ENCODE measurements at places on chromosomes 16 and 17. TPM values are rescaled to one million over a fixed set of nuclear protein-coding genes. Genes with fewer than 3 reads are reported as not detected.

DNA sequence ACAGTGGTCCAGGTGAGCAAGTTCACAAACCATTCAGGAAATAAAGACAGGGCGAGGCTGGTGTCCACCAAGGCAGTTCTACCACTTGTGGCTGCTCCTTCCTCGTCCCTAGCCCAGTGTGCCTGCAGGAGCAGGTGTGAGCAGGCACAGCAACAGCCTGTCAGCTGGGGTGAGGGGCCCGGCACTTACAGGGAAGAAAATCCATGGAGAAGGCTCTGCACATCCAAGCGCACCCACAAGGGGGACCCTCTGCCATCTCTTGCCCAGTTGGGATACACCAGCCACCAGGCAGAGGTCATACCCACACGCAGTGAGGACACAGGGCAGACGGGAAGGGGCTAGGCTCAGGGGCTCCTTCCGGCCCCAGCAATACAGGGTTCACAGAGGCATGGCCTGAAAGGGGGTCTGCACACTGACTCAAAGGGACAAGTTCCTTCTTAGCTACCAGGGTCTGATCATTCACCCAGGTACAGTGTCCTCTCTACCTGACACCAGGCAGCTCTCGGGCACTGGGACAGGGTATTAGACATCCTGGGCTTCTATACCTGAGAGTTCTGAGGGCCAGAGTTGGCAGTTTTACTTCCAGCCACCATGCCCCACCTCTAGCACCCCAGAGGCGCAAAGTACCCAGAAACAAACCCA lies 27.0 kb downstream of the CDIP1 start:
- DNase-seq, result peak; percentile 71

GRCh38 chr17:13008461-13008860 lies 9.4 kb downstream of the ELAC2 start:
- DNase-seq, result no peak

DNA sequence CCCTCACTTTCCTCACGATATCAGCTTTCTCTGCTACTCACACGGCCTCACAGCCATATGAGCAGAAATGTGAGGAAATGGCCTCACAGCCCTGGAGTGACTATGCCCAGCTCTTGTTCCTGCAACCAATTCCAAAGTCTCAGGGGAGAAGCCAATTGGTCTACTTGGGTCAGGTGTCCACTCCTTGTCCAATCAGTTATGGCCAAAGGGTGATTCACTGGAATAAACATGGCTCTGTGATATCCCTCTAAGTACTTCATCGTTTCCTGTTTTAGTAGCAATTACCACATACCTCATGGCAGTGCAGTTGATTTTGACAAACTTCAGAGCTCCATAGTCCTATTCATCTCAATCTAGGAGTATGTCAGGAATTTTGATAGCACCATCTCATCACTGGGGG lies 195.4 kb downstream of the KATNIP start:
- no peak for DNase-seq

Gene NPIPA8
- not detected for total RNA-seq

GRCh38 chr17:76500074-76500746 lies 1.0 kb downstream of the RHBDF2 start:
- DNase-seq, result no peak

Gene KRT31
- not detected for total RNA-seq

DNA sequence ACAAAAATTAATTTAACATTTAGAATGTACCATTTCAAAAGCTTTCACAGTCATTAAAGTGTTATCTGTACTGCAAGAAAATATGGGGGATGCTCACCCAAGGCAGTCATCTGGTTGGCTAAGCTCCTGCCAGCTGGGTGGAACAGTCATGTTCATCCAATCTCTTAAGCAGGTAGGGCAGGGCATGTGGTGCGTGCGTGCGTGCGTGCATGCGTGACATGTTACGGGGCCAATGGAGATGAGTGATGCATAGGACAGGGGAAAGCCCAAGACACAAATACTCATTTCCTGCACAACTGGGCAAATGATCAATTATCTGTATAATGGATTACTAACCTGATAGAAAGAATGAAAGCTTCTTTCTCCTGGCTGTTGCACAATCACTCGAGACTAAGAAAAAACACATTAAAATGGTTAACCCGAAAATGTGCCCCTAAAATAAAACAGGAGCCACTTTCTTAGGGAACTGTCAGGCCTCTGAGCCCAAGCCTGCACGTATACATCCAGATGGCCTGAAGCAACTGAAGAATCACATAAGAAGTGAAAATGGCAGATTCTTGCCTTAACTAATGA lies 104.4 kb downstream of the MYO1D start:
- DNase-seq, result no peak

DNA sequence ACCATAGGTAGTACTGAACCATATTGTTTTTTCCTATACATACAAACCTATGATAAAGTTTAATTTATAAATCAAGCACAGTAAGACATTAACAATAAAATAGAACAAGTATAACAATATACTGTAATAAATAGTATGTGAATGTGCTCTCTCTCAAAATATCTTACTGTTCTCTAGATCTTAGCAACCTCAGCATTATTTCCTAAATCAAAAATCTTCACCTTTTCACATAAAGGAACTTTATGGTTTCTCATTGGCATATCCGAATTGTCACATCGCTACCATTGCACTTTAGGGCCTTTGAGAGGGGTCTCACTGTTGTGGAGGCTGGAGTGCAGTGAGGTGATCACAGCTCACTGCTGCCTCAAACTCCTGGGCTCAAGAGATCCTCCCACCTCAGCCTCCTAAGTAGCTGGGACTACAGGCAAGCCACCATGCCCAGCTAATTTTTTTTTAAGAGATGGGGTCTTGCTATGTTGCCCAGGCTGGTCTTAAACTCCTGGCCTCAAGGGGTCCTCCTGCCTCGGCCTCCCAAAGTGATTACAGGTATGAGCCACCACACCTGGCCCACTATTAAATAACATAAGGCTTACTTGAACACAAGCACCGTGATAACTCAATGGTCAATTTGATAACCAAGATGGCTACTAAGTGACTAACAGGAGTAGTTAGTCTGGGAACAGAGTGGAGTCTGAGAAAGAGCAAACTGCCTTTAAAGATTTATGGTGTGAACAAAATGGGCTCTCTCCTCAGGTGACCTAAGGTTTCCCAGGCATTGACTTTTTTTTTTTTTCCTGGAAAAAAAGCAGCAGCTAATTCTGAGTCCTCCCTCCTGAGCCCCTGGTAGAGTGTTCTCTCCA lies 2.9 kb upstream of the TMEM97 start:
- no peak for DNase-seq

Gene ANKFN1
- total RNA-seq, result not detected

GRCh38 chr17:49341356-49341755 lies 20.7 kb downstream of the ZNF652 start:
- DNase-seq, result no peak

DNA sequence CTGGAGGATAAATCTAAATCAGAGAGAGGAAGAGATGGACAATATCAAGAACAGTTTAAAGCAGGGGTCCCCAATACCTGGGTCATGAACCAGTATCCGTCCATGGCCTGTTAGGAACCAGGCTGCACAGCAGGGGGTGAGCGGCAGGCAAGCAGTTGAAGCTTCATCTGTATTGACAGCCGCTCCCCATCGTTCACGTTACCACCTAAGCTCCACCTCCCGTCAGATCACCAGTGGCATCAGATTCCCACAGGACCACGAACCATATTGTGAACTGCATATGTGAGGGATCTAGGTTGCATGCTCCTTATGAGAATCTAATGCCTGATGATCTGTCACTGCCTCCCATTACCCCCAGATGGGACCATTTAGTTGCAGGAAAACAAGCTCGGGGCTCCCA lies 226.5 kb downstream of the SLC39A11 start:
- DNase-seq, result no peak

DNA sequence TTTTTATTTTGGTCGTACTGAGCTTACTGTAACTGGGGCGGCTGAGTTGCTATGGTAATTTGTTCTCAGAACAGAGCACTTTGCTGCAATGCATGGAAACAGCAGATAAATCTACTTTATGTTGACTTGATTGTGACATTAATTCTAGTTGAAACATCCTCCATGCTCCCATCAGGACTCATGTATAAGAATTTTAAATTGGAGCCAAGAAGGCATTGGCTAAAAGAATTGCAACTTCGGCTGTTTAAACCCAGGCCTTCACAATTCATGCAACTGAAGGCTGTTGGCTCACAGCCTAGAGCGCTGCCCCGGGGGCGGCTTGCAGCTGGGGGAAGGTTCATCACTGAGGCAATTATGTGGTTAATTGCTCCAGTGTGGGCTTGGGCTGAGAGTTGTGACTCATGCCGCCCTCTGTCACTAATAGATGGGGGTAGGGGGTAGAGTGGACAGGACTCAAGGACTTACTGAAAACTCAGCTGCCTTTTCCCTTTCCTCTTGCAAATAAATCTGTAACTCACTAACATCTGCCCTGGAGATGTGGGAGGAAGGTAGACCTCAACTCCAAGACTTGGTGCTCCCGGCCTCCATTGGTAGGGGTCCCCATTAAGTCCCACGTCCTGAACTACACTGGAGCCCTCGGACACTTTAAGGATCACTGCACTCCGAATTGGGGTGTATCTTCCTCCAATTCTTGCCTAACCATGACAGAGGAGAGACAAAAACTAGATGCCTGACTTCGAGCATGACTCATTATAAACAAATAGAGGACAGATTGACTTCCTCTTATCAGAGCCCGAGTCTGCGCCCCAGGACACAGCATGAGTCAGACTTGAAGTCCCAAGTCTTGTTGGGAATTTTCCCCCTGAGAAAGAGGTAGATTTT lies 37.5 kb downstream of the ERCC4 start:
- DNase-seq, result peak; percentile 78

GRCh38 chr16:17321824-17322223 lies 148.9 kb downstream of the XYLT1 start:
- no peak for DNase-seq

Gene CWC25
- 7.6 TPM for total RNA-seq

- no peak for DNase-seq
Observed at GRCh38 chr17:5798094-5798493, 213.8 kb upstream of the NLRP1 start.

Gene MPP3
- total RNA-seq, result 48.5 TPM

- peak; percentile 87 for DNase-seq
Observed at GRCh38 chr17:63841350-63842172, 924 bp downstream of the SMARCD2 start.

Gene LGALS9
- 17.0 TPM for total RNA-seq

- DNase-seq, result no peak
Observed at GRCh38 chr16:81784072-81784795, 5.1 kb downstream of the PLCG2 start.

Gene PKMYT1
- total RNA-seq, result 1.1 TPM

Gene MYH3
- total RNA-seq, result 0.22 TPM

DNA sequence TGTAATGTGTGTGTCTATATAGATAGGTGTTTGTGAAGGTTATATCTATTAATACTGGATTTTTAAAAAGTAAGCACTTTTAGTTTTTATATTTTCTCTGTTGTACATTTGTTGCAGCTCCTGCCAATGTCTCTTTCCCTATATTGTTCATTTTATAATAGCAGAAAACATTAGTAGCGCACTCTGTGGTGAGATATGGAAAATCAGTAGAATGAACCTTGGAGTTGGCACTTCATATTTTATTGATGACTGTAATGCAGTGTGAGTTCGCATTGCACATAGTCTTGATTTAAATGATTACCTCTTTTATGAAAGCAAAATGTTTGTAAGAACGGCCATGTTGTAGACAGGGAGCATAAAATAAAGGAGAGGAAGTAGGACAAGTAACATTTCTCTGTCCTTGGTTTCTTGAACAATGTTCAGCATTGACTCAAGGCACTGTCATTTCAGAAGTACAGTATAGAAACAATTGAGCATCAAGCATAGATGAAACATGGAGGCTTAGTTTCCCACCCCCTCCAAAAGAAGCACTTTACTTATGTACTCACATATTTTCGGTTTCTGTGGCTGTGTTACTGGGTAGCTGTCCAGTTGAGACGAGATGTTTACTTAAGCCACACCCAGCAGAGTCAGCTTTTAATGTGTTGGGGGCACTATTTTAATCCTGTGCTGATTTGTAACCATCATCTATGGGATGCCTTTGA lies 74.0 kb downstream of the TANC2 start:
- DNase-seq, result no peak

Gene OR3A3
- total RNA-seq, result not detected

- DNase-seq, result no peak
Observed at GRCh38 chr17:42596386-42596785, 12.8 kb downstream of the RETREG3 start.

DNA sequence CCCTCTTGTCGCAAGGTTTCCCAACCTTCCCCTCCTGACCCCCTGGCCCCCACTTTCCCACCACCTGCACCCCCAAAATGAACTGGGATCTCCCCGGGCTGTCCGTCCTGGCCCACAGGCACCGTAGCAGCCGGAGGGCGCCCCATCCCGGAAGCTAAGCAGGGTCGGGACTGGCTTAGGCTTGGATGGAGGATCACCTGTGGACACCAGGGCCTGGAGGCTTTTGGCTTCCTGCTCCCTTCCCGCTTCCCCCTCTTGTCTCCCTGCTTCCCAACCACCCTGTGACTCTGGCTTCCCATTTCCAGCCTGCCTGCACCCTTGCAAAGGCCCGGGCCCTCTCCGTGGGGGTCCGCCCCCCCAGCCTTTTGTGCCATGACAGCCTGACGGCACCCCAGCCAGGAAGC lies 2291.3 kb downstream of the TP53TG3F start:
- DNase-seq, result no peak

DNA sequence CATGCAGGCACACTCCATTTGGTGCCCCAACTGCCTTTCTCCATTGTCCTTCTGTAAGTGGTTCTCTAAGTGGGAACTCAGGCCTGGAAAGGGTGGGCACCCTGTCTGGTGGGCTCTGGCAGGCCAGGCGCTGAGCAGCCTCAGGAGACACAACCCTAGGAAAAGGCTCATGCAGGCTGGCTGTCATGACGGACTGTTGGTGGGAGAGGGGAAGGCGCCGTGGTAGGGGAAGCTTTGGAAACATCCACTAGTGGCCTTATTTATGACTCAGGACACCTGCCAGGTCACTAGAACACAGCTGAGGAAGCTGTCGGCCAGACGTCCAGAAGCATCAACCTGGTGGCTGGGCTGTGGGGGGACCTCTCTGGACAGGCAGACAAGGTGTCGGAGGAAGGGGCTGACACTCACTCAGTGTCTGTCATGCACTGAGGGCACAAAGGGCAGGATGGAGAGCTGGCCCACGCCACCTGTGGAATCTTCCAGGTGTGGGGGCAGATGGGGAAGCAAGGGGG lies 216.0 kb downstream of the SEC14L1 start:
- no peak for DNase-seq

- no peak for DNase-seq
Observed at GRCh38 chr16:30637944-30638343, 12.8 kb upstream of the PRR14 start.

Gene GALR2
- not detected for total RNA-seq

DNA sequence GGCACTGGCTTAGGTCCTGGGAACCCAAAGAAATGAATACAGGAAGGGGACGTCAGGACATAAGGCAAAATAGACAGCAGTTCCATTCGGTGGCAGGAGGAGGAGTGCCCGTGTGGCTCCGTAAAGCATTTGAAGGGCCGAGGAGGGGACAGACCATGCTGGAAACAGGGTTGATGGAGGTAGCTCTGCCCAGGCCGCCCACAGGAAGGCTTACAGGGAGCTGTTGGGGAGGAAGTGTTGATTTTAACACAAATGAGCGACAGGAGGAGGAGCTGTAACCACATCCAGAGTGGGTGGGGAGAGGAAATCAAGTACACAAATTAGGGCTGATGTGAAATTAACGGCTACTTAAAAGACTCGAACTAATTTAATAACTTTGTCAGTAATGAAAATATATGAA lies 54.6 kb downstream of the RBFOX3 start:
- DNase-seq, result no peak

Gene EVPL
- total RNA-seq, result 0.08 TPM

GRCh38 chr16:68202091-68202519 lies 33.8 kb downstream of the ESRP2 start:
- no peak for DNase-seq

- DNase-seq, result no peak
Observed at GRCh38 chr17:66306446-66306845, 4.0 kb downstream of the PRKCA start.
